ENCODE measurements at places on chromosomes 4 and X. TPM values are rescaled to one million over a fixed set of nuclear protein-coding genes. Genes with fewer than 3 reads are reported as not detected.

DNA sequence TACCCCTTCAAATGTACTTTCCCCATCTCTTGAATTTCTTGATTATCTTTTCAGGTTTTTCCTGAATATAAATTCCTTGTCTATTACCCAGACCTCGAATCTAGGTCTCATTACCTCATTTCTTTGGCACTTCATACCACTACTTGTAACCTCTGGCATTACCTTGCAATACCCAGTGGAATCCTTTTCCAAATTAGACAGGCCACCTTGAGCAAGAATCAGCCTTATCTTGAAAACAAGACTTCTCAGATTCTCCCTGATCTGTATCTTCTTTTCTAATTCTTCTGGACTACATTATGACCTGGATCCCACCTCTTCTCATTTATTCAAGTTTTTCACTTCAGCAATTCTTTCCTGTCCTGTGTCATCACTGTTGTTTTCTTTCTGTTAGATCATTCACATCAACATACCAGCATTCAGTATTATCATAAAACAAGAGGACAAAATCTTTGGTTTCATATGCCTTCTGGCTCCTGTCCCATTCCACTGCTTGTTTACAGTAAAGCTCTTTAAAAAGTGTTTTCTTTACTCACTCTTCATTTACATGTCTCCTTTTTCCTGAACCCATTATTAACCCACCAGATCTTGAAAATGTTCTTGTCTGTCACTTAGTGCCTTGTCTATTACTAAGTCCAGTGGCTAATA lies 275.6 kb upstream of the HS3ST1 start:
- no peaks in the 10 kb centered on the region for H3K4me1 ChIP-seq
- no peak overlapping the region for H3K27ac ChIP-seq
- no peak for DNase-seq
- no peaks in the 10 kb centered on the region for H3K27me3 ChIP-seq

- H3K4me1 ChIP-seq: no peaks in the 10 kb centered on the region
- H3K4me3 ChIP-seq: no peak overlapping the region
- peaks cover 11% of the 10 kb centered on the region for H3K36me3 ChIP-seq
- H3K27me3 ChIP-seq: no peaks in the 10 kb centered on the region
Observed at GRCh38 chr4:113790478-113790877, 28.9 kb upstream of the CAMK2D start.

The GPR119 gene
- total RNA-seq: not detected

GRCh38 chr4:144355811-144356757 lies 215.6 kb upstream of the GYPA start:
- H3K36me3 ChIP-seq: no peaks in the 10 kb centered on the region
- H3K4me3 ChIP-seq: peak overlapping the region; percentile 42
- no peak overlapping the region for H3K27ac ChIP-seq
- H3K27me3 ChIP-seq: peaks cover 29% of the 10 kb centered on the region

- H3K4me1 ChIP-seq: peaks cover 13% of the 10 kb centered on the region
- no peak for DNase-seq
Observed at GRCh38 chr4:41174444-41174843, 39.9 kb downstream of the APBB2 start.

The GABRG1 gene
- total RNA-seq: not detected

Data from neural crest cell (in vitro differentiated cells).